Dorsolateral prefrontal cortex (tissue), 122 donors: ENCODE measurements at places on chromosomes 12 and 14. TPM values are rescaled to one million over a fixed set of nuclear protein-coding genes. Genes with fewer than 3 reads are reported as not detected.

MGAT2 gene
- total RNA-seq: 10.4 TPM

KLRD1 gene
- total RNA-seq: 0.79 TPM

KLRG1 gene
- 7.1 TPM for total RNA-seq

ENDOU gene
- 1.5 TPM for total RNA-seq

KRT2 gene
- not detected for total RNA-seq

DTX1 gene
- total RNA-seq: 47.0 TPM

KLRC2 gene
- 3.2 TPM for total RNA-seq
